8988T (cell line): ENCODE measurements at places on chromosomes 5 and 9.

GRCh38 chr5:67272453-67273130, 76.0 kb upstream of the CD180 start:
- no peak for DNase-seq

GRCh38 chr5:95244479-95244878, 40.4 kb downstream of the MCTP1 start:
- no peak for DNase-seq

GRCh38 chr9:134061688-134062371, 6.0 kb downstream of the BRD3 start:
- DNase-seq: peak; percentile 17

GRCh38 chr5:150279330-150280020, 10.1 kb downstream of the CAMK2A start:
- DNase-seq: no peak

DNA sequence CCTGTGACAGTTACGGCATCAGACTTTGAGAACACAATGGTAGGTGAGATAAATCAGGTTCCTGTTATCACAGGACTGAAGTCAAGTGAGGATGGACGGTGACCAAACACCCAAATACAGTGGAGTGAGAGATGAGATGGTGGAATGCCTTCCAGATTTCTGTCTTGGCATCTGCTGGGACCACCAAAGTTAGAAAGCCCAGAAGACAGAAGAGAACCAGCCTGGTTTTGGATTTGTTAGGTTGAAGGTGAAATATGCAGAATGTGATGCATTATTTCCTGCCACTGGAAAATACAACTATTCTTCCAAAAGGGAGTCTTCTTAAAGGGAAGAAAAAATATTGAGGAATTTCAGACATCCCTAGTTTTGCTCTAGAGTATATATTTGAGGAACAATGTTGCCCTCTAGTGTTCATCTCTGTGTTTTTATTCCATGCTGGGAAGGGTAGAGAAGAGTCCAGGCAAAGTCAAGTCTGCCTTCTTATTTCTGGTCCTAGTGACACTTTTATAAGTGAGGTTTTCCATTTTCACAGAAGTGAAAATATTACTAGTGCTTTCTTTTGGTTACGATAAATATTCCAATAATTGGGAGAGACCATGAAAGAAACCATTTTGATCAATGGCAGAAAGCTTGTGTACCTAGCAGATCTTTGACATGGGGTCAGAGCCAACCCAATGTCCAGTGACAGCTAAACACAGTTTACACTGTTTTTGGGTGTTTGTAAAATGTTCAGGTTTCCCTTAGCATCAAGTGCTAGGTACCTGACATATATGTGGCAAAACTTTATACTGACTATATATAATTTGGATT, 142.3 kb upstream of the ANKH start:
- no peak for DNase-seq
